ENCODE measurements at places on chromosomes 1 and 21.

DNA sequence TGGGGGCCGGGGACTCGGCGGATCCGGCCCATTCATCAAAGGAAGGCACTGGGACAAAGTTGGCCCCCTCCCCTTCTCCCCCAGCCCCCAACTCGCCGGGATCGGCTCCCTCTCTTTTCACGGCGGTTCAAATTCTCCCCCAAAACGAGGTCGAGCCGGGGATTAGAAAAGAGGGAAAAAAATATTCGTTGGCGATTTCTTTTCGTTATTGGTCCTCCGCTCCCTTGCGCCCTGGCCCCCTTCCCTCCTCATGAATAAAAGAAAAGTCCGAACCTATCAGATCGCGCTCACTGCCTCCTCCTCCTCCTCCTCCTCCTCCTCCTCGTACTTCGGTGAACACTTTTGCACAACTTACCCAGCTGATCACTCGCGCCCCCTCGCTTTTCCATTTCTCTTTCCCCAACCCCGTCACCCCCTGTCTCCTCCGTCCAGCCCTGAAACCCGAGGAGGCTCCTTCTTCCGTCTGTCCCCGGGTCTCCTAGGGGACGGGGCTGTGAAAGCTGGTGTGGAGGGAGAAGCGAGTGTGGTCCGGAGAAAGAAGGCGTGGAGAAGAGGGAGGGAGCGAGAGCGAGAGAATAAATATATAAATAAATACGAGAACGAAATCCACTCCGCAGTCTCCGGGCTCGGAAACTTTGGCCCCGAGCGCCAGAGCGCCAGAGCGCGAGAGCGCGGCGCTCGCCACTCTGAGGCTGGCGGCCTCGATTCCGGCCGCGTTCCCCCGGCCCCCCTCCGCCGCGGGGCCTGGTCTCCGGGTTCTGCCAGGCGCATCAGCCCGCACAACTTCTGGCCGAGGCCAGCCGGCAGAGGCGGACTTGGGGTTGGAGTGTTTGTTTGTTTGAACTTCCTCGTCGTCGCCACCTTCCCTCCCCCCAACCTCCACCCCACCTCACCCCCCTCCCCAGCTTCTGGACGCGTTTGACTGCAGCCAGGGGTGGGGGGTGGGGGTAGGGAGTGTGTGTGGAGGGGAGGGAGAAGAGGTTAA lies at the start of gene PAX7:
Gene PAX7 (plus strand): TSS at position 336 of the 985 bp plus-strand sequence. CDS start 758 bp downstream, outside the sequence.
- DNase-seq, result no peak

- no peak for DNase-seq
Measured at GRCh38 chr1:22687191-22687590, 23.4 kb upstream of the EPHB2 start.

GRCh38 chr1:150362721-150363425 lies 1.1 kb upstream of the RPRD2 start:
- no peak for DNase-seq

GRCh38 chr1:231284441-231284840 lies 43.4 kb downstream of the GNPAT start:
- no peak for DNase-seq

DNA sequence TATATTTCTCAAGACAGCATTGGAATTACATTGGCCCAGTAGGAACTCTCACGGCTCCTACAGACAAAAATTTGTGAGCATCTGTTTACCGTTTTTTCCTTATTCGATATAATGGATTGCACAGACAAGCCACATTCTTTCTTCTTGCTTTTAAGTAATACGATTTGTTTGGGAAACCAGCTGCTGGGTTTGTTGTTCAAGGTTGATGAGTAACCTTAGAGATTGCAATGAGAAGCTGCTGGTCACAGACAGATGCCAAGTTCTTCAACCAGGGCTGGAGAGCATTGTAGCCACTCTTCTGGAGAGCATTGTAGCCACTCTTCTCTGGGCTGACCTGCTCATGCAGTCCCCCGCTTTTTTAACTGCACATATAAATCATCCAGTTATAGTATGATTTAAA lies 1.4 kb upstream of the MIA3 start:
- no peak for DNase-seq

DNA sequence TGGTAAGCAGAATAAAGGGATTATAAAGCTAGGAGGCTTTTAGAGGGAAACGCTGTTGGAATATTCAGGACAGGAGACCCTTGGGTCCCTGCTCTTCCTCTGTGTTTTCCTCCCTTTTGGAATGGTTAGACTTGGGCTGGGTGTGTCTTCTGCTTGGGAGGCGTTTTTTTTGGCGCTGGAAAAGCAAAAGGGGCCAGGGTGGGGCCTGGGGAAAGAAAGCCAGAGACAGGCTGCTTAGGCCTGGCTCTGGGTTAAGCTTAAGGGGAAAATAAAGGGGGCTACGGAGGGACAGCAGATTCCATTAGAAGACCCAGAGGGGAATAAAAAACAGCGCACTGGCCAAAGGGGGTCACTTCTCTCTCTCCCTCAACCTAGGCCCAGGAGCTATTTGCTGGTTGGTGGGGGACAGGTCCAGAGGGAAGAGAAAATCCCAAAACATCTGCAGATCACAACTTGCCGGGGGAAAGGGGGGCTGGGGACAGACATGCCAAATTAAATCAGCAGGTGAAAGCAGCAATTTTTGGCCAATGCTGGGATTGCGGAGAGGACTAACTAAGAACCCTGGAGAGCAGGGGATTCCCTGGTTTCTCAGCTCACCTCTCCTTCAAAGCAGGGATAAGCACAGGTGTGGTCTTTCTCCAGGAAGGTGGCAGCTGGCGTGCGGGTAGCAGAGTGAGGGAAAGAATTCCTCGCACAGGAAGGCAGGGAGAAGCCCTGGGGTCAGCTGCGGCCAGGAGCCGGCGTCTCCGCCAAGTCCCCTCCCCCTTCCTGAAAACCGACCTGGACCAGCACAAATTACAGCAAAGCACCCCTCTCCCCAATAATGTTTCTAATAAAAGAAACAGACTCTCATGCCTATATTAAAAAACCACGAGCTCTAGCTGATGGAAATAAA lies 82.2 kb upstream of the AK4 start:
- no peak for DNase-seq

GRCh38 chr1:22808676-22809483 lies 98.2 kb downstream of the EPHB2 start:
- DNase-seq, result peak; percentile 9

- DNase-seq, result no peak
Measured at GRCh38 chr21:15061747-15062605, 2.8 kb downstream of the NRIP1 start.

- no peak for DNase-seq
Measured at GRCh38 chr21:44304877-44305293, 5.0 kb downstream of the PFKL start.

- DNase-seq, result no peak
Measured at GRCh38 chr1:77430966-77431690, 149.3 kb downstream of the AK5 start.

DNA sequence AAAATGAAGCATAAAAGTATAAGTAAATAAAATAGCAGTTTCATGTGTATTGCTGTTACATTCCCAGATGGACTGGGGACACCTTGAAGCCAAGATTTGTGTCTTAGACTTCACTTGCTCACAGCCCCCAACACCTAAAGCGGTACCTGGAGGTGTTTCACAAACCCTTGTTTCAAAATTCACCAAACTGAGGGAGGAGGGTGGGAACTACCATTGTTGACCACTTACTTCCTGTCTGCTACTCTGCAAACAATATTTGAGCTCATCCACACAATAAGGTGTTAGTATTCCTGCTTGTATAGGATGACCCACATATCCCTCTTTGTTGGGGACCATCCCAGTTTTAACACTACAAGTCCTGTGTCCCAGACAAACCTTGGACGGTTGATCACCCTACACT lies 115.9 kb upstream of the SYT6 start:
- DNase-seq, result no peak

- no peak for DNase-seq
Measured at GRCh38 chr1:169392406-169392805, 24.4 kb downstream of the BLZF1 start.

GRCh38 chr21:31498985-31499384 lies 154.9 kb upstream of the TIAM1 start:
- no peak for DNase-seq

- peak; percentile 4 for DNase-seq
Measured at GRCh38 chr1:63148825-63149645, 173.3 kb upstream of the FOXD3 start.

- DNase-seq, result no peak
Measured at GRCh38 chr1:111471012-111471411, 2.8 kb upstream of the C1orf162 start.

DNA sequence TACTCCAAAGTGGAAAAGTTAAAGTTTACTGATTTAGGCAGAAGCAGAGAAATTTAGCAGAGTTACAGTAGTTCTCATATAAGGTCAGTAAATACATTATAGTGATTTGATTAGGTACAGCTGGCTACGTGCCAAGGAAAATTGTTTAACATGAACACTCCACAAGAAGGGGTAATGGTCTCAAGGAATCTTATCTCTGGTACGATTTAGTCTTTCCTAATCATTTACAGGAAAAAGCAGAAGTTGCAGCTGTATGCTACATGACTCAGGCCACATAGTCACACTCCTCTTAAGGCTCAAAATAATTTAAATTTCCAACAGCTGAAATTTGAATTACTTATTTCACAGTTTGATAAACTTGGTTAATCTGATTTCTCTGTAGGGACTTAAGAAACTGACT lies 36.9 kb upstream of the OR2B11 start:
- no peak for DNase-seq

- no peak for DNase-seq
Measured at GRCh38 chr1:90841473-90841872, 124.4 kb upstream of the BARHL2 start.

GRCh38 chr1:1347663-1348419 lies 1.4 kb downstream of the DVL1 start:
- no peak for DNase-seq

GRCh38 chr1:226381226-226381998 lies 26.5 kb downstream of the PARP1 start:
- DNase-seq, result no peak

DNA sequence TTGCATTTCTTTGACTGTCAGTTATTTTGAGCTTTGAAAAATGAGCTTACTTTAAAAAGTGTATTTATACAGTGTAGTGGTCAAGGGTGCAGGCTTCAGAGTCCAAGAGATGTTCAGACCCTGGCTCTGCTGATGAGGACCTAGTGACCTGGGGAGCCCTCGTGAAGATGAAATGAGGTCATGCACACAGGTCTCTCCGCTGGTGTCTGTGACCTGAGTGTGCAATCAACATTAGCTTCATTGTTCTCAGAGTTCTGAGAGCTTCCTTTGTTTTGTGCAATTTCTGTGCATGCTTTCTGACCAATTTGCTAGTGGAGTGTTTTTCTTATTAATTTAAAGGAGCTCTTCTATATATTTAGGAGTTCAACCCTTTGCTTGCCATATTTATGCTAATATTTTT lies 71.3 kb downstream of the RIPK4 start:
- DNase-seq, result no peak

- DNase-seq, result no peak
Measured at GRCh38 chr1:17860812-17861211, 105.7 kb downstream of the ACTL8 start.

- no peak for DNase-seq
Measured at GRCh38 chr1:209613400-209614150, 30.1 kb downstream of the CAMK1G start.

DNA sequence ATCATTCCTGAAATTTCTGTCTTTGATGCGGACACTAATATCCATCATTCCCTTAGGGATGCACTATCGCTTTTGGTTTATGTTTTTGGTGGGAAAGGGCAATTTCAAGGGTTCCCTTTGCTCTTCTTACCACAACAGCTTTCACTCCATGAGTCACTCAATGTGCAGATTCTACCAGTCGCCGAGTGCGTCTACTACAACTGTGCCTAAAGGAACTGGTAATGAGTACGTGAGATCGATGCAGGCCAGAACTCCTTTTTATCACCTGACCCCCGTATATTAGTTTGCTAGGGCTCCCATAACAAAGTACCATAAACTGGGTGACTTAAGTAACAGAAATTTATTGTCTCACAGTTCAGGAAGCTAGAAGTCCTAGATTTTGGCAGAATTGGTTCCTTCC lies 27.5 kb upstream of the TMEM54 start:
- DNase-seq, result no peak

DNA sequence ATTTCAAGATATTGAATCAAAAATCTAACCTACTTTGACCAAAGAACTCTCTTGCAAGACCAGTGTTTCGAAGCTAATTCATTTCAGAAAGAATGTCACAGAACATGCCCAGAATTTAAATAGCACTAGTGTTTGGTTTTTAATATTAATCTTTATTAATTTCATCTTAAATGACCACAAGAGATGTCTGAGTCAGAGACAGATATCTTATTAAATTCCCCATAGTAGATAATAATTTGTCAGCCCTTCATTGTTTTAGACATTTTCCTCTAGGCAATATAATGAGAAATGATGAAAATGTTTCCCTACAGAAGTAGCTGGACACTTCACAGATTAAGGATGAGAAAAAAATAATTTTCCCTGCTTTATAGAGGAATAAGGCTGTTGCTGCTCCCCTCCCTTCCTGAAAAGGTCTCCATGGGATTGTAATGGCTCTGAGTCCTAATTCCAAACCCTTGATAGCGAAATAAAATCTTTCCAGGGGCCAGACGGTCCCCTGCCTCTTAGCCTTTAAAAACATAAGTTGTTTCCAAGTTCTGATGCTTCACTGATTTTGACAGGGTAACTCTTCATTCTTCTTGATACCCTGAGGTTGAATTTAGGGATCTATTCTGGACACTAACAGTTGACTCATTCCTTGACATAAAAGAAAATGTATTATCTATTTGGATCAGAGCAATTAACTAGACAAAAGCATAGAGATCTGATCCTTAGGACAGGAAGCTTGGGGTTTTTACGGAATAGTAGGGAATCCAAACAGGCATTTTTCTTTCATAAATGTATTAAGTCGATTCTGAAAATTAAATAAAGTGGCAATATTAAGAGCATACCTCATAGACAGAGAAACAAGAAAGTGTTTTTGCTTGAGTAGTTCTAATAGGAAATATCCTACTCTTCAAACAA lies 820.8 kb downstream of the BRINP3 start:
- no peak for DNase-seq

DNA sequence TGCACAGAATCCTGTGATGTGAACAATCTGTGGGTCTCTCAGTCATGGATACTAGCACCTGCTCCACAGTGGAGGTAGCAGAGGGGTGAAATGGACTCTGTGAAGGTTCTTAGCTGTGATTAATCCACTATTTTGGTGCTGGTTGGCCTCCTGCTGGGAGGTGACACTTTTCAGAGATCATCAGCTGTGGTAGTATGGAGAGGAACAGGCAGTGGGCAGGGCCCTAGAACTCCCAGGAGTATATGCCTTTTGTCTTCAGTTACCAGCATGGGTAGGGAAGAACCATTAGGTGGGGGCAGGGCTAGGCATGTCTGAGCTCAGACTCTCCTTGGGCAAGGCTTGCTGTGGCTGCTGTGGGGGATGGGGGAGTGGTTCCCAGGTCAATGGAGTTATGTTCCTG lies 54.0 kb upstream of the KCNJ15 start:
- DNase-seq, result no peak

DNA sequence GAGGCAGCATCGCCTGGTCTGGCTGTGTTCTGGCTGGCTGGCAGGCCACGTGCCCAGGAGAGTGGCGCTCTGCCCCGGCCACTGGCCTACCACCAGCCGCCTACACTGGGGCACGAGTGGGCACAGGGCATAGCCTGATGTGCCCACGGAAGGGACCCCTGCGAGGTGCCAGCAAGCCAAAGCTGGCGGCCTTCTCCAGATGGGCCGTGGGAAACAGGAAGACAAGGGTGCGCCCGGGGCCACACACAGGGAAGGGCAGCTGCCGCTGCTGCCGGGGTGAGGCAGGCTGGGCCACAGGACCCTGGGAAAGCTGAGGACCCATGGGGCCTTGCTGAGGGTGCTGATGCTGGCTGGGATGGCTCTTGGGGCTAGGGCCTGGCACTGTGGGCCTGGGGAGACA lies 40.7 kb downstream of the SLC66A1 start:
- DNase-seq, result no peak

- DNase-seq, result no peak
Measured at GRCh38 chr1:66848193-66848592, 47.1 kb upstream of the INSL5 start.
